Calu3 (cell line): ENCODE measurements at places on chromosomes 1 and 21. TPM values are rescaled to one million over a fixed set of nuclear protein-coding genes. Genes with fewer than 3 reads are reported as not detected.
A peak's percentile ranks its signal among the peaks of the same experiment; 100 is the strongest.

GRCh38 chr1:214581785-214582184 is 21.2 kb upstream of the CENPF start:
- peaks cover 53% of the 10 kb centered on the region for H3K4me1 ChIP-seq
- H3K27ac ChIP-seq, result peak overlapping the region; percentile 73
- DNase-seq, result peak; percentile 84
- no peaks in the 10 kb centered on the region for H3K27me3 ChIP-seq
- H3K36me3 ChIP-seq, result no peaks in the 10 kb centered on the region

DNA sequence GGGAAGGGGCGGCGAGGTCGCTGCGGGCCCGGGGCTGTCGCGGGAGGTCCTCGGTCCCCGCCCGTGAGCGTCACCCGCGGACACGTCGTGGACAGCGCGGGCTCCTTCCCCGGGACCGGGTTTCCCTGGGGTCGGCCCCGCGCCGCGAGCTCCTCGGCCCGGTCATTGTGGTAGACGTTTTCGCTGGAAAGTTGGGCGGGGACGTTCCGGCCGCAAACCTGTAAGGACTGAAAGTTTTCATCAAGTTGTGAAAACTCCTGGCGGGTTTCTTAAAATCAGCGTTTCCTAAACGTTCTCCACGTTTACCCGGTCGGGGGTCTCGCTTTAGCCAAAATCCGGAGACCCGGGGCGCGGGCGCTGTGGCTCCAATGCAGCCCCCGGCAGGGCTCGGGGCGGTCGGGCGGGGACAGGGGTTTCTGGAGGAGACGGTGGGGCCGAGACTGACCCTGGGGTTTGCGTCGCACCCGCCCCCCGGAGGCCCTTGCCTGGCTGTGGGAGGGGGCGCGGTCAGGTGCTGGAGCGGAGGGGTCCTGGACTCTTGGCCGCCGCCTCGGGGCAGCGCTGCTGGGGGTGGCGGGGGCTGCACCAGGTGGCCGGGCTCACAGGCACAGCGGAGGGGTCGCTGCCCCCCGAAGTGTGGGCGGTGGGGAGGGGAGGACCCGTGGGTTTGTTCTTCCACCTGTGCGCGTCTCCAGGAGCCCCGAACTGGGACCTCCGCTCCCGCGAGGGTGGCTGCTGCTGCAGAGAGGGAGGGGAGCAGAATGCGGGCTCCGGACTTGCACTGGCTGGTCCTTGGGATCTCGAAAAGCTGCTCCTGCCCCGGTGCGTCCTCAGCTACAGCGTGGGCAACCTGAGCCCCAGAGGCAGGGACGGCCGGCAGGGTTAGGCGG is 827 bp downstream of the PRKCZ start:
- DNase-seq, result no peak
- H3K27me3 ChIP-seq, result peaks cover under 1% of the 10 kb centered on the region
- H3K36me3 ChIP-seq, result peaks cover 34% of the 10 kb centered on the region

- no peak overlapping the region for H3K27ac ChIP-seq
- H3K4me3 ChIP-seq, result no peak overlapping the region
- no peak for DNase-seq
- no peaks in the 10 kb centered on the region for H3K4me1 ChIP-seq
- peaks cover 4% of the 10 kb centered on the region for H3K36me3 ChIP-seq
These were observed 1.9 kb upstream of the HES3 start for GRCh38 chr1:6241887-6242740.

- H3K4me3 ChIP-seq, result no peak overlapping the region
- H3K27me3 ChIP-seq, result no peaks in the 10 kb centered on the region
- H3K27ac ChIP-seq, result no peak overlapping the region
- no peaks in the 10 kb centered on the region for H3K36me3 ChIP-seq
These were observed 576.6 kb downstream of the NPHP4 start for GRCh38 chr1:5415606-5416005.

- peaks cover 7% of the 10 kb centered on the region for H3K36me3 ChIP-seq
- no peak within 1 kb of the TSS for H3K4me3 ChIP-seq
- DNase-seq, result no peak
- peaks cover 16% of the 10 kb centered on the region for H3K4me1 ChIP-seq
These were observed at the start of gene SH2D2A for GRCh38 chr1:156816561-156817328. Gene SH2D2A, minus strand, starts transcription at chr1:156816848. Its CDS starts 140 bp downstream, at chr1:156816708.

DNA sequence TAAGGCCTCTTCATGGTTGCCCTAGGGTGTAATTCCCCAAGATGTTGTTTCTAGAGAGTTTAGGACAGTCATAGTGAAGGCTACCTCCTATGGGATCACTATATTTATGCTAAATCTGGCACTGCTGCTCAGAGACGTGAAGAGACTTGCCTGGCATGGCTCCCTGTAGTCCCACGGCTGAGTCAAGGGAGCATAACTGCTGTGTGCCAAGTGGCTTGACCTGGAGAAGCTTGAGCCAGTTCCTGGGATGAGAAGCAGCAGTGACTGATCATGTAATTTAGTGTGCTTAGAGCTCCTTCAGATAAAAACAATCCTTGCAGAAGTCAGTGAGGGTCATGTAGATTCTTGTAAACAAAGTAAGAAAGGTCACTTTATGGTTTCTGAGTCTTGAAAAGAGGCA is 68.9 kb upstream of the TSPAN2 start:
- no peak overlapping the region for H3K27ac ChIP-seq
- no peak overlapping the region for H3K4me3 ChIP-seq
- no peaks in the 10 kb centered on the region for H3K4me1 ChIP-seq
- H3K36me3 ChIP-seq, result no peaks in the 10 kb centered on the region
- DNase-seq, result no peak

GRCh38 chr1:30110846-30111245 is 612.5 kb downstream of the MATN1 start:
- no peaks in the 10 kb centered on the region for H3K36me3 ChIP-seq
- H3K4me3 ChIP-seq, result no peak overlapping the region
- DNase-seq, result no peak
- H3K4me1 ChIP-seq, result no peaks in the 10 kb centered on the region
- no peak overlapping the region for H3K27ac ChIP-seq

- H3K27me3 ChIP-seq, result peaks cover 82% of the 10 kb centered on the region
- no peaks in the 10 kb centered on the region for H3K36me3 ChIP-seq
- H3K27ac ChIP-seq, result no peak overlapping the region
- DNase-seq, result no peak
- H3K4me3 ChIP-seq, result no peak overlapping the region
These were observed 22.7 kb downstream of the DLGAP3 start for GRCh38 chr1:34906756-34907155.

GRCh38 chr1:19260211-19261138 is 8.9 kb downstream of the MRTO4 start:
- no peak for DNase-seq
- no peak overlapping the region for H3K4me3 ChIP-seq
- no peaks in the 10 kb centered on the region for H3K27me3 ChIP-seq
- H3K27ac ChIP-seq, result no peak overlapping the region
- H3K36me3 ChIP-seq, result peaks cover 47% of the 10 kb centered on the region

GRCh38 chr1:74502858-74503257 is 9.6 kb downstream of the LRRC53 start:
- H3K4me3 ChIP-seq, result no peak overlapping the region
- H3K27ac ChIP-seq, result no peak overlapping the region
- DNase-seq, result no peak
- H3K4me1 ChIP-seq, result no peaks in the 10 kb centered on the region
- no peaks in the 10 kb centered on the region for H3K36me3 ChIP-seq
- peaks cover 3% of the 10 kb centered on the region for H3K27me3 ChIP-seq

GRCh38 chr1:111600886-111601386 is 18.7 kb upstream of the RAP1A start:
- H3K36me3 ChIP-seq, result no peaks in the 10 kb centered on the region
- no peak overlapping the region for H3K27ac ChIP-seq
- H3K27me3 ChIP-seq, result peaks cover 20% of the 10 kb centered on the region
- H3K4me3 ChIP-seq, result no peak overlapping the region
- no peak for DNase-seq

DNA sequence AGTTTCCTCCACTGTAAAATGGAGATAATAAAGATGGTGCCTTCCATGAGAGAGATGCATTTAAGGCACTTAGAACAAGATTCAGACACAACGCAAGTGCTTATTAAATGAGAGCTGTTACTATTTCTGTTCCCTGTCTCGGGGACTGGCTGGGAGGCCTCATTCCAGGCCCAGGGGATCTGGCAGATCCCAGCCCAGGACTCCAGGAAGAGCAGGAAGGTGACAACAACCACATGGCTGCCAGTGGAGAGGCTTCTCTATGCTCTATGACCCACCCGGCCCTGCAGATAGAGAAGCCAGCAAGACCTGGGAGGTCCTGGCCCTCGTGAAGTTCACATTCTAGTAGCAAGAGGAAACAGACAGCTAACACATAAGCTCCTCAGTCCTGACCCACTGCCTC is 175.5 kb downstream of the ACTL8 start:
- no peak overlapping the region for H3K27ac ChIP-seq
- H3K27me3 ChIP-seq, result peaks cover 91% of the 10 kb centered on the region
- H3K4me1 ChIP-seq, result no peaks in the 10 kb centered on the region
- no peak for DNase-seq
- no peaks in the 10 kb centered on the region for H3K36me3 ChIP-seq

DNA sequence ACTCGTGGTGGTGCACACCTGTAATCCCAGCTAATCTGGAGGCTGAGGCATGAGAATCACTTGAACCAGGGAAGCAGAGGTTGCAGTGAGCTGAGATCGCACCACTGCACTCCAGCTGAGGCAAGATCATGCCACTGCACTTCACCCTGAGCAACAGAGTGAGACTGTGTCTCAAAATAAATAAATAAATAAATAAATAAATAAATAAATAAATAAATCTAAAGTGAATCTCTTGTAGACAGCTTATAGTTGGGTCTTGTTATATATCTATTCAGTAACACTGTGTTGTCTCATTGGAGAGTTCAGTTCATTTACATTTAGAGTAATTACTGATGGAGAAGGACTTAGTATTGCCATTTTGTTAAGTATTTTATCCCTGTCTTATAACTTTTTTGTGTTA is 258.4 kb downstream of the LRRC40 start:
- no peaks in the 10 kb centered on the region for H3K36me3 ChIP-seq
- no peaks in the 10 kb centered on the region for H3K27me3 ChIP-seq
- DNase-seq, result no peak
- H3K4me3 ChIP-seq, result no peak overlapping the region
- H3K4me1 ChIP-seq, result no peaks in the 10 kb centered on the region
- H3K27ac ChIP-seq, result no peak overlapping the region

The OR6K3 gene
- total RNA-seq, result not detected in 2 replicates

The INAVA gene
- 167 and 175 TPM in 2 replicates for total RNA-seq

The CHRM3 gene
- 2.3 and 2.6 TPM in 2 replicates for total RNA-seq

The UTP25 gene
- 18.6 and 19.1 TPM in 2 replicates for total RNA-seq

The PROK1 gene
- not detected in 2 replicates for total RNA-seq

The KISS1 gene
- not detected in 2 replicates for total RNA-seq

The GPA33 gene
- not detected in 2 replicates for total RNA-seq

The VPS13D gene
- total RNA-seq, result 30.6 and 33.1 TPM in 2 replicates

The B3GALT2 gene
- total RNA-seq, result not detected in 2 replicates

The C8A gene
- total RNA-seq, result not detected in 2 replicates

The EPHA2 gene
- total RNA-seq, result 130 and 161 TPM in 2 replicates

The AMY1C gene
- not detected in 2 replicates for total RNA-seq
